ENCODE measurements at places on chromosomes 6 and 20.

GRCh38 chr20:24378661-24379483 is 90.6 kb upstream of the SYNDIG1 start:
- DNase-seq, result peak; percentile 56

DNA sequence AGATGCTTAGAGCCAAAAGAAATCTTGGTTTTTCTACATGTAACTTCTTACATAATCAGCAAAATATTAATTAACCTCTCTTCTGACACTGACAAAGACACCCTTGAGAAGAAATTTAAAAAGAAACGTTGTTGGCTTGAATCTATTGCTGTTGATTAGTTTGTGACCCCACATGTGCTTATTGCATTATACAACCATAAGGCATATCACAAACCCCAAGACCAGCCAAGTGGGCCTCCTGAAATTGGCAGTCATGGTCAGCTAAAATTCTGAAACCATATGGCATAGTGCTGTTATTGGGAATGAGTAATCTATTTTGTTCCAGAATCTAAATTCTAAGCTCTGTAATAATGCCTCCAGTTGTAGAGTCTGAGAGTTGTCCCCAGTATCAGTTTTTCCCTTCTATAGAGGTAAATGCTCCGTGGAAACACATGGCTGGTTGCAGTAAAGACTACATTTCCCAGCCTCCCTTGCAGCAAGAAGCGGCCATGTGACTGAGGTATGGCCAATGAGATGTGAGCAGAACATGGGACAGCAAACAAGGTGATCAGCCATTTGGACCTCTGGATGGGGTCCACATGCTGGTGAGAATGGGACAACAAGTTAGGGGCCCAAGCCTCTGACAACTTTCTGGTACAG is 42.3 kb upstream of the PTPN1 start:
- peak; percentile 91 for DNase-seq

DNA sequence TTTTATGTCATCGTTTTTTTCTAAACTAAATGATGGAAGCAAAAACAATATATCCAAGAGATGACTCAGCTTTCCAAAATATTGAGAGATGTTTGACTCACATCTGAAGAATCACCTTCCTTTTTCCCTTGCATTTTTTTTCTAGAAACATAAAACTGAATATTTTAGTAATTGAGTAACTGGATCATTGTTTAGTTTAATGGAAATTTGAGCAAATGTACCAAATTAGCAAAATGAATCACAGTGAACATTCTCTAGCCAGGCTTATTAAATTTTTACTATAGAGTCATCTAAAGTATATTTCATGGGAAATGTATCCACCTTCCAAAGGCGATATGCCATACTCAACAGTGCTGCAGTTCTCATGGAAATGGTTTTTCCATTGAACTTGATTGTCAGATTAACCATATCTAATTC is 145.5 kb downstream of the TENT5A start:
- DNase-seq, result no peak

- DNase-seq, result no peak
Observed at GRCh38 chr6:110287462-110288341, 70.4 kb downstream of the METTL24 start.

Data from NCI-H446 treated with DMSO at 0.1 percent for 48 hours (cell line).